ENCODE measurements at places on chromosomes 6 and 20.

DNA sequence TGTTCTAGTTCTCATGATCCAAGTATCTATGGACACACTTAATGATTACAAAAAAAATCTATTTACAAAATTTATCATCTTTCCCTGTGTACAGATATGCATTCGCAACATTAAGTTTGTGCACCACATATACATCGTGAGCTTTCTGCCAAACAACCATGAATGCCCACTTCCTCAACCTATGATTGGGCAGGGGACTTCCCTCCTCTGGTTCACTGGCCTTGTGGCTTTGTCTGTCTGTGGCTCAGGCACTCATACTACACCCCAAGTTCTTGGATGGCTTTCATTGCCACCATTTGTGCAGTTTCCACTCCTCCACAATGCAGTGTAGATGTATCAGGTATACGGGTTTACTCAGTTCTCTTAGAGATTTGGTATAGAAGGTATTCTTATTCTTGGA is 74.9 kb downstream of the HS3ST5 start:
- no peak for DNase-seq

- DNase-seq, result no peak
These were observed 34.6 kb upstream of the EPHA7 start for GRCh38 chr6:93453956-93454355.

DNA sequence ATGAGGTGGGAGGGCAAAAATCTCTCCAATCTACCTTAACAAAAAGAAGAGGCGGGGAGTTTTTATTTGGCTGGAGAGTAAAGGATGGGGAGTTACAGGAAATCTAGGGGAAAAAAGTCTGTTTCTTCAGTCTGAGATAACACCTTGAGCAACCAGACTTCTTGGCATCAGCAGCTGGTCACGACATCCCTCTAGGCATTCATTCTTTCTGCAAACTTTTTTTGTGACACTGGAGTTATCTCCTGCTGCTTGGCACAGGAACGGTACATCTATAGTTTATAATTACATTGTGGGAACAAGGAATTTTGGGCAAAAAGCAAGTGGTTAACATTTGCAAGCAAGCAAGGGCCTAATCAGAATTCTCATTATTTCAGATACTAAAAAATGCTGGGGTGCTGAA is 50.6 kb upstream of the IFNGR1 start:
- DNase-seq, result no peak

- DNase-seq, result no peak
These were observed 173.2 kb upstream of the SOX4 start for GRCh38 chr6:21420146-21420878.

DNA sequence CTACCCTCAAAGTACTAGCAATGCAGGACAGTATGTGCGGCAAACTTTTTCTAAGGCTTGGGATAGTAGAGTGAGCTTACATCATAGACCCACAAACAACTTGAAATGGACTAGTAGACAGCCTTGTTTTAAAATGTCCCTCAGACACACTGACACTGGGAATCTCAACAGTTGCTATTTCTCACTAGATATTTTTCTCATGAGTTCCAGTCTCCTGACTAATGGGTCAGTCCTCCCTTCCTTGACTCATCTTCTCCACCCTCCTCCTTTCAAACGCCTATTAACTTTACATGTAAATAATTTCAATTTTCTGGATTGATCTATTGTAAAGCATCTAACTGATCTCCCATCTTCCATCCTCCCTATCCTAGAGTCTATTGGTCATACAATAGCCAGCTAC is 308.3 kb upstream of the PREP start:
- DNase-seq, result no peak
